ENCODE measurements at places on chromosomes 7 and 10. TPM values are rescaled to one million over a fixed set of nuclear protein-coding genes. Genes with fewer than 3 reads are reported as not detected.

The INTS1 gene
- polyA plus RNA-seq, result 10.3 TPM

The DNAAF5 gene
- 2.3 TPM for polyA plus RNA-seq

The MACROH2A2 gene
- polyA plus RNA-seq, result 3.2 TPM

The LRRC61 gene
- 21.9 TPM for polyA plus RNA-seq

The GOLGA7B gene
- polyA plus RNA-seq, result 0.84 TPM

The CCL24 gene
- polyA plus RNA-seq, result not detected

The TMEM139 gene
- 1.2 TPM for polyA plus RNA-seq

The AGR3 gene
- polyA plus RNA-seq, result not detected

The RBM20 gene
- polyA plus RNA-seq, result 0.15 TPM

All from CD4-positive, CD25-positive, alpha-beta regulatory T cell (primary cell).